ENCODE measurements at places on chromosomes 1 and 21. TPM values are rescaled to one million over a fixed set of nuclear protein-coding genes. Genes with fewer than 3 reads are reported as not detected.
A peak's percentile ranks its signal among the peaks of the same experiment; 100 is the strongest.

DNA sequence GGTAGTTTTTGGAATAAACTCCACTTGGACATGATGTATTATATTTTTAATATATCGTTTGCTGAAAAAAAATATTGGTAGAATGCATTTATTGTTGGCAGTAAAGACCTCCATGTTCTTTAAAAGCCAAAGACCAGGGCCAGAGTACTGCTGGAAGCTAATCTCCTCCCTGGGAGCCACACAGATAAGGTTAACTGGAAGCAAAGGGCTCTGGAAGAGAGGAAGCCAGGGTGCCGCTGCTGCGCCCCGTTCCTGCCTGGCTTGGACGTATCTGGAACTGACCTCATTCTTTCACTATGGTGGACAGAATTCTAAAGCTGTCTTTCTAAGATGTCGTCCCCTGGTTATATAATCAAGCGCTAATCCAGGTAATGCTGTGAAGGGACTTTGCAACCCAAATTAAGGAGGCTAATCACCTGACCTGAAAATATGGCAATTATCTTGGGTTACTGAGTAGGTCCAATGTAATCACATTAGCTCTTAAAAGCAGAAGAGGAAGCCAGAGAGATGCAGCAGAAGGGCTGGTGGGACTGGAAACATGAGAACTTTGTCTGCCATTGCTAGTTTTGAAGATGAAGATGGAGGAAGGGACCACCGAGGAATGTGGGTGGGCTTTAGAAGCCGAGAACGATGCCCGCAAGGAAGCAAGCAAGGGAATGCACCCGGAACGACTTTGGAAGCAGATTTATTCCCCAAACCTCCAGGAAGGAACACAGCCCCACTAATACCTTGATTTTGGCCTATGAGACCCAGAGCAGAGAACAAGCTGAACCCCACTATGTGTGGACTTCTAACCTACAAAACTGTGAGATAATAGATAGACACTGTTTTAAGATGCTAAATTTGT is 167.7 kb upstream of the KCNJ15 start:
- DNase-seq: no peak

GRCh38 chr1:89546082-89546889 is 21.7 kb downstream of the LRRC8B start:
- DNase-seq: no peak

Gene COL16A1
- total RNA-seq: 389 TPM

DNA sequence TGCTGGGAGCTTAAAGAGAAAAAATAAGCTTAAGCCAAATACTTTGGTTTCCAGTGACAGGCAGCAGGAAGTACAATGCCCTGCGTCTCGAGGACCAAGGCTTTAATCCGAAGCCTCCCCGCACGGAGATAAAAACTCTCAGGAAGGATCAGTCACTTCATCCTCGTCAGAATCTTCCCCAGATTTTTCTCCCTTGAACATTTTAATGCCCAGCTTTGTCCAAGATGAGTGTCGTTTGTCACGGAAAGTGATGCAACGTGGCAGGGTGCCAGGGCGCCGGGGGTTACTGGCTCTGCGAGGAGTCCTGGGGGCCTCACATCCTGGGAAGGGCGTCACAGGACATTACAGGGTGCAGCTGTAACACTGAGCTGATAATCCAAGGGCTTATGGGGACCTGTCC is 25.2 kb upstream of the PCBP3 start:
- peak; percentile 57 for DNase-seq

GRCh38 chr1:223700942-223701637 is 11.2 kb upstream of the CAPN2 start:
- no peak for DNase-seq

DNA sequence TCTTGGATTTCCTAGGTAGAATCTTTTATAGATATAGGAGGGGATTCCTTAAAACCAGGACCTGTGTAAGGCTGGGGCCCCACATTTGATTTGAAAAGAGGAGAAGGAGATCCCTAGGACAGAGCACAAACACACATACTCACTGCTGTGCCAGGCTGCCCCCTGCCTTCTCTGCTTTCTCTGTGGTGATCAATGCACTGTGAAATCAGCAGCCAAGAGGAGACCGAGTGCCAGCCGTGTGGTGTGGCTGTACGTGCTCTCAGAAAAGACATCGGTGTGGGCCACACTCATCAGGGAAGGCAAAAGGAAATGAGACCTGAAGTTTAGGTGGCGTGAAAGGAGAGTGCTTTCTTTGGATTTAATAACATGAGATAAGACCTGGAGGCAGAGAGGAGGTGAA is 194.2 kb downstream of the ZSCAN20 start:
- no peak for DNase-seq

Gene IQGAP3
- total RNA-seq: 13.9 TPM
